Activated T-cell treated with anti-CD3 and anti-CD28 coated beads for 24 hours (primary cell): ENCODE measurements at places on chromosomes 3 and 15.
A peak's percentile ranks its signal among the peaks of the same experiment; 100 is the strongest.

- no peak for DNase-seq
Observed at GRCh38 chr15:85870216-85871014, 75.7 kb upstream of the KLHL25 start.

DNA sequence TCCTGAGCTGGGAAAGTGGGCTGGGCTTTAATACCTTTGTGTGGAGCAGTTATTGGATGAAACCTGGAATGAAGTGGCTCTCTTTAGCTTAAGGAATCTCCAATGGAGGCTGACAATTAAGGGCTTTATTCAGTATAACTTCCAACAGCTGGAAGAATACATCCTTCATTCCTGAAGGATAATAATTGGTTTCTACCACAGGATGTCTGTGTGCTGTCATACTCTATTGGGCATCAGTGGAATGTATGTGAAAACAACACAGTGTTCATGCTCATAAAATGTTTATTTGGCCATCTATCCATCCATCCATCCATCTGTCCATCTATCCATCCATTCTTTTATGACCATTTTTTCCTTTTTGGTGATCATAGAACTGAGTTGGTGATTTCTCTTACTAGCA lies 220.7 kb upstream of the GAP43 start:
- no peak for DNase-seq

DNA sequence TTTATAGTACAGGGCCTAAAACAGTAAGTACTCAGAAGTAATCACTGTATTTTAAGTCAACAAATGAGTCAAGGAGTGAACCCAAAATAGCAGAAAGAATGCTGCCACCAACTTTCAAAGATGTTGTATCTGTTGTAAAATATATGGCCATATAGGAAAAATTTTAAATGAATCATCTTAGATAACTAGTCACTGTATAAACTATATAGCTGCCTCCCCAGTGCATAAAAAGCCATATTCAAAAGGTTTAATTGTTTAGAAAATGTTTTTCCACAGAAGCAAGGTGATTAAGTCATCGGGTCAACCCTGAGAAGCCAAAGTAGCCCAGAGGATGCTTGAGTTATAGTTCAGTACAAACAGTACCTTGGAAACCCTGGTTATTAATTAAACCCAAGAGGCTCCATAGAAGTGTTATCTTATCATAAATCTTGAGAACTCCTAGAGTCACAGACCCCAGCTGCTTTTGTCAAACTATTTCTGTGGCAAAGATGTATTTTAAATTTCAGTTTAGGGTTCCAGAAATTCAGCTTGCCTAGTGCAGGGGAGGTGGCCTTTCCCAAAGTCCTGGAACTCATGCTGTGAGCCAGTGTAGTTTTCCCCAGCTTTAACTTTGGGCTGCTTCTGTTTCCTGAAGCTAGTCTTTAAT lies 39.2 kb downstream of the MBNL1 start:
- DNase-seq = no peak

DNA sequence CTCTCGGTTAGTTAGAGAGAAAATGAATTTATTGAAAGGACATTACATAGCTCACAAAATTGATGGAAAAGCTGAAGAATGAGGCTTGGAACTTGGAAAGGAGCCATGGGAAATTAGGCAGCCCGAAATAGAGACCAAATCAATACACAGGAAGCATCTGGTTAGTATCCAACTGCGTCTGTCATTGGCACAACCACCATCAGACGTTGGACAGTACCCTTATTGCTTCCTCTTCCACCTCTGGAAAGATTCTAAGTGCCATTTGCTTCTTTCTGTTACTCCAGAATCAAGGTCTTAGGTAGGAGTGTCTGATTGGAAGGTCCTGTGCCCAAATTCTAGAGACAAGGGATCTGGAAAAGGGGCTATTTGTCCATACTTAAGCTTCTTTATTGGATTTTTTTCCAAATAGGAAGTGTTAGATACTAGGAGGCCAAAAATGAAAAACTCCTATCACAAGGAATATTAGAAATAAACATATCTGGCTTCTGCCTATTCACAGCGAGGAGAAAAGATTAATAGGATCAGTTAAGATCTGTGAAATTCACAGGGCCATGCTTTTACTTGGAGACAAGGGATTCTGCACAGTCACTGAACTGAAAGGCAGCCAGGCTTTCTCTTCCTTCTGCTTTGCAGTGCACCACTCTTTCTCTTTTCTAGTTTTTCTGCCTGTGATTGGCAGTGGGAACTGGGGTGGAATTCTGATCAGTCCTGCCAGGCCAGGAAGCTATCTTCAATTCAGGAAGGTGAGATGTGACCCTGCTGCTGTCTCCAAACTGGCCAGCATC lies 10.7 kb upstream of the HACD2 start:
- DNase-seq = no peak

DNA sequence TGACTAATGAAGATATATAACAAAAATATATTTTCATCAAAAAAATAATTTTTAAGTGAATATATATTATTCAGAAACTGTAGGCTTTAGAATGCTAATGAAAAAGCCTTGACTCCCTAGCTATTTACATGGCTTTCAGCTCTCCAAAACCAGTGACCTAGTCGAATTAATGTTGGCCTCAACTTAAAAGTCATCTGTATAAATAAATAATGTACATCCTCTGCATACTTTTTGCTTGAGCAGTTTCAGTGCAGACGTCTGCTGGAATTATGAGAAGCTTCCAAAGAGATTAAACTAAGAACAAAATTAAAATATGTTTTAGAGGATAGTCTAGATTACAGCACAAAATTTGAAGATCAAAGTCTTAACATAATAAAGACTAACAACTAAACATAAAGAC lies 520.4 kb upstream of the ALCAM start:
- no peak for DNase-seq

DNA sequence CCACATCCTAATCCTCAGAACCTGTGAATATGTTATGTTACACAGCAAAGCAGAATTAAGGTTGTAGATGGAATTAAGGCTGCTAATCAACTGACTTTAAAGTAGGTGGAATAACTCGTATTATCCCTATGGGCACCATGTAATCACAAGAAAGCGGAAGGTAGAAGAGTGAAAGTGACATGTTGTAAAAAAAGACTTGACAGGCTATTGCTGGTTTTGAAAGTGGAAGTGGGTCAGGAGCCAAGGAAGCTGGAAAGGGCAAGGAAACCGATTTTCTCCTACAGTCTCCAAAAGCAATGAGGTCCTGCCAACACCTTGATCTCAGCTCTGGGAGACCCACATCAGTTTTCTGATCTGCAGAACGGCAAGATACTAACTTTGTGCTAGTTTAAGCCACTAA lies 6.6 kb downstream of the TP63 start:
- DNase-seq = no peak

DNA sequence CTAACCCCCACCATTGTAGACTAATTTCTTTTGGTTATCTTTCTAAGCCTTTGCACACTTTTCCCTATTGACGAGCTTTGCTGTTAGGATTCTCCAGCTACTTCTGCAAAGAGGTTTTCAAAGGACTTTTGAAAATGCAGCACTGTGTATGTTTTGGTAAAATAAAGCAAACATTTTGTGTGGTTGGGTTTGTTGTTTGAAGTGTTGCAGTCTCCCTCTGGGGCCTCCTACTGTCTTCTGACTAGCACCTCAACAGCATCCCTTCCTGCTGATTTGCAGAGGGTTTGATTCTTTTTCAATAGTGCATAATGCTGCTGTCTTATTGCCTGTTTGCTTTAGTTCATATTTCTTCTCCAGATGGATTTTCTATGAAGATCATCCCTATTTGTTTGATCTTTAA lies 775.1 kb upstream of the CFAP20DC start:
- DNase-seq = no peak

DNA sequence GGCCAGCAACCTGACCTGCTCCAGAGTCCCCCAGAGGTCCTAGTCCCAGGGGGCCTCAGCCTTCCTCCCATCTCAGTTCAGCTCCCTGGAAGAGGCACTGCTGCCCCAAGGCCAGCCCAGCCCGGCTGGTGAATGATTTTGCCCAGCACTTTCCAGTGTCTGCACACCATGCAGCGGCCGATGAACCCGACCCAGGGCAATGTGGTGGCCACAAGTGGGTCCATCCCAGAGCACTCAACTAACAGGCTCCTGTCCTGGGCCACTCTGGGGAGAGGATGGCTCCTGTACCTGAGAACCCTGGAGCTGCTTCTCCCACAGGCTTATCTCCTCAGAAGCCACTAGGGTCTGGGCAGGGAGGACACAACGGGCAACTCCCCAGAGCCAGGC lies 39.2 kb downstream of the PTPN23 start:
- DNase-seq = no peak

DNA sequence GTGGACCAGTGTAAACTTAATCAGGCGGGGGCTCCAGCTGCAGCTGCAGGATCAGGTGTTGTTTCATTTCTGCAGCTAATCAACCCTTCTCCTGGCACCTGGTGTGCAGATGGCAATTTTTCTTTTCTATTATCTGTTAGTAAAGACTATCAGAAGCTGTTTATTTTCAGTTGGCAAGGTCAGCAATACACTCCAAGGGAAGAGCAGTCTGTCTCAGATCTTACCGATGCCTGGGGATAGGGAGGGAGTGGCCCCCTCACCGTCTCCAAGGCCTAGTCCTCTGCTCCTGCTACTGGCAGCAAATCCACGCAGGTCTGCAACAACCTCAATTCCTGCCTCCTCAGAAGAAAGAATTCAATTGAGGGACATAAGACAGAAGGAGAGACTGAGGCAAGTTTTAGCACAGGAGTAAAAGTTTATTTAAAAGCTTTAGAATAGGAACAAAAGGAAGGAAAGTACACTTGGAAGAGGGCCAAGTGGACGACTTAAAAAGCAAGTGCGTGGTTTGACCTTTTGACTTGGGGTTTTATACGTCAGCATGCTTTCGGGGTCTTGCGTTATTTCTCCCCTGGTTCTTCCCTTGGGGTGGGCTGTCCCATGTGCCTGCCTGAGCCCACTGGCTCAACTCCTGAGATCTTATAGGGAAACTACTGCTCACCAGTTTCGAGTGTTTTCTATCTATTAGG lies 9.2 kb downstream of the CCRL2 start:
- DNase-seq = no peak

DNA sequence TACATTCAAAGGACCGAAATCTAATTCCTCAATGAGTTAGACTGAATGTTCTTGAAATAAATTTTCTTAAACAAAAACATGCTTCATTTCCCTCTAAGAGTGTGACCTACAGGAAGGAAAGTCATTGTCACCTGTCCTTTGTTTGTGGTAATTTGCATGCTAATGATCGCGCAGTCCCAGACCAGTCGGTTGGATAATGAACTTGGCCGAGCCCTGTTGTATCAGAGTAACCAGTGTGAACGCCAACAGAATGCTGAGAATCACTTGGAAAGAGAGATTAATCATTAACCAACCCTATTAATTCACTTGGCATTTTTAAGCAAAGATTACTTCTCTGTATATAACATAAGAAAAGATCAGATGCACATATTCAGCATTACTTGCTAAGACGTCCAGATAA lies 8.1 kb upstream of the ARNT2 start:
- DNase-seq = no peak

GRCh38 chr3:128315313-128315712 lies 151.4 kb downstream of the DNAJB8 start:
- no peak for DNase-seq

DNA sequence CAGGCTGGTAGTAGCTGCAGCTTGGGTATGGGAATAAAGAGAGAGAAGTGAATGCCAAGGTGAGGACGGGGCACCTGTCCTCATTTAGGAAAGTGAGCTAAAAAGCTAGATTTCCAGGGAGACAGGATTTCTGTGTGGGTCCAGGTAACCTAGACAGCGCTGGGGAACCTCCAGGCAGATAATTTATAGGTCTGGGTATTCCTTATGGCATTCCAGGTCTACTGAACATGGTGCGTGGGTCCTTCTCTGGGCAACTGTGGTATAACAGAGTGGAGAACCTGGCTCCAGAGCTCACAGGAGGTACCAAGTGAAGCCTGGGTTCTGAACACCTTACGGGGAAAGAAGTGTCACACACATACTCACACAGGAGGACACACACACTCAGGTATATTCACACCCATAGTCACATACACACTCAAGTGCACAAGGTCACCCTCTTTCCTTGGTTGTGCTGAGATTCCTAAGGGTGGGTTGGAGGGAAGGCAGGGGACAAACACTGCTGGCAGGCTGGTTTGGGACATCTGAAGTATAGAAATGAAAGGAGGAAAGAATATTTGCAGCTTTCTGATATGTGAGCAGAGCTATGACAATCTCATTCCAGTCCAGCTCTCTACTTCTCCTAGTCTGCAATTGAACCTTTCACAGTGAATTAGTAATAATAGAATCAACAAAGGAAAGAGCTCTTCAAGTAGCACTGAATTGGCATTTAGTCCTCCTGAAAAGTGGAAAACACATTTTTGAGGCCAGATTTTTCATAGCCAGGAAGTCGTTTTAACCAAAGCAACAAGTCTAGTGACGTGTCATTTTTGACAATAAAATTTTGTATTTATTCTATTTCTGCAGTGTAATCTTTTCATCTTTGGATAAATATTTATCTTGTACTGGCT lies 37.4 kb upstream of the ITGA11 start:
- no peak for DNase-seq

DNA sequence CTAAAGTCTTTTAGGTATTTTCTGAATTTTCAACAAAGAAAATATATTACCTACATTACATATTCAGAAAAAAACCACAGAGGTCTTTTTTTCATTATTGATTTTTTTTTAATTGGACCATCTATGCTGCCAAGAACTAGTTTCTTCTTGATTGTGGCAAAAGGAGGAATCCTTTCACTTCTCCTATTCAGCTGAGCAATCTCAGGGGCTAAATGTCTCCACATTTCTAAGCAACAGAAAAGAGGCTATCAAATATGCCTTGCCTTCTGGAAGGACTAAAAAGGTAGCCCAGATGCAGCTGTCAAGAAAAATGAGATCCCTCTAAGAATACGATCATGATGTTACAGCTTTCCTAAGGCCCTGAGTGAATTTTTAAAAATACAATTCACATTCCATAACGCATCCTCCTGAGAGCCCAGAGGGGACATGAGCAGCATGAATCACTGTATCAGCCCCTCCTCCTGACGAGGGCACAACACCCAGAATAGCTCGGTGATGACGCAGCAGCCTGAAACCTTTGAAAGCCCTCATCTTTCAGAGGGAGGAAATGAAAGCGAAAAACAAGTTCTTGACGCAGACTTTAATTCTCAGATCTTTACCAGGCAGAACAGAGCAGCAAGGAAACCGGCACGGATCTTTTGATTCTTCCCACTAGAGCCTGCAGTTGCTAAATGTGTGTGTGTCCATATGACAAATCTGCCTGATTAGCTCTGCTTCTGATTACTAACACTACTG lies 24.6 kb downstream of the RUBCN start:
- DNase-seq = peak; percentile 82

GRCh38 chr15:29571792-29572431 lies 250.4 kb downstream of the TJP1 start:
- no peak for DNase-seq

GRCh38 chr15:85581495-85581894 lies 201.1 kb downstream of the AKAP13 start:
- no peak for DNase-seq
